ENCODE measurements at places on chromosomes 7 and 10.

GRCh38 chr10:24952143-24952706, at the start of gene PRTFDC1:
PRTFDC1 (minus strand) TSS chr10:24952606; CDS start chr10:24952575, 31 bp downstream.
- no peak for DNase-seq

DNA sequence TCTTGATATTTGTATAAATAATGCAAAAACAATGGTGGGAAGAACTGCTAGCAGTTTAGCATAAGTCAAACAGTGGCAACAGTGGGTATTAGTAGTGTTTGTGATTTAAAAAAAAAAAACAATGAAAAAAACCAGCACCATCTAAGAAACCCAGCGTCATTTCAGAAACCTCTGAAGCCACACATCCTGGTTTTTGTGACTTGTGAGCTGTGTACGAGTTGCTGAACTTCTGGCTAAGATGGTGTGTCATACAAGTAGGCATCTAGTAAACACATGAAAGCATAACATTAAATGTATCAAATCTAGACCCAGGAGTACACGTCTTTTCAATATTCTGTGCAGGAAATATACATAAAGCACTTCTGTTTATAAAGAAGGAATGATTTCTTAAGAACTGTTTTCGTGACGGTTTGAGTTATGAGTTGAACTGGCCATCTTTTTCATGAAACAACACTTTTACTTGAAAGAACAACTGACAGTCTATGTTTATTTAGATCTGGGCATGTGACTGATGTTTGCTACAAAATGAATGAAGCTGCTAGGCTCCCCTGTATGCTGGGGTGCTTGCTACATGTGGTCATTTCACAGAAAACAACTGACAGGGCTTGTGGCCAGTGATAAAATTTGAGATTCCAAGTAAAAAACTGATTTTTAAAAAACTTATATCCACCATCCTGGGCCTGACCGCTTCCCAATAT, 143.5 kb downstream of the PIP4K2A start:
- no peak for DNase-seq

DNA sequence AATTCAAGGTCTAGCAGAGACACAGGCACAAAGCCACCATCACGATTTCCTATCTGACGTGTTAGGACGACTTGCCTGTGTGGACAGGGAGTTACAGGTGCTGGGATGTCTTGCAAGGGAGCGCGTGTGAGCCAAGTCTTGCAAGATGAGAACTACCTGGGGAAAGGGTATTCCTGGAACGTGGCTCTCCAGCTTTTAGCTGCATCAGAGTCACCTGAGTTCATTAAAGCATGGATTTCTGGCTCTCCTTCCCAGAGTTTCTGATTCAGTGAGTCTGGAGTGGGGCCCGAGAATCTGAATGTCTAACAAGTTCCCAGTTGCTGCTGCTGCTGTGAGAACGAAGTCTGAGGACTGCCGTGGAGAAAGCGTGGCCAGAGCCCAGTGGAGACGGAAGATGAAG, 30.0 kb upstream of the RNF32 start:
- no peak for DNase-seq

DNA sequence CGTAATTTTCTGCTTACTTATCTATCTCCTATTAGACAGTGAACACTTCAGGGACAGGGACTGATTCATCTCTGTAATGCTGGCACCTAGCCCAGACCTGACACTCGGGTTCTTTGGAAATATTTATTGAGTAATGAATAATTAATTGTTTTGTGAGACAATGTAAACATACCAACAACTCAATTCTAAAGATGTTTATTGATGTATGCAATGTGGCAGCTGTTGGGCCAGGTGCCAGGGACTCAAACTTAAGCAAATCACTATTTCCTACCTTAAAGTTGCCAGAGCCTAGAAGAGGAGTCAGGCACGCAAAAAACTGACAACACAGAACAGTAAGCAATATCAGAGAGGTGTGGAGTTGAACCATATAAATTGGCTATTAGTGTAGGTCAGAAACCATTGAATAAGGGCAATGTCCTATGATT, 63.6 kb upstream of the BMPER start:
- DNase-seq = no peak

DNA sequence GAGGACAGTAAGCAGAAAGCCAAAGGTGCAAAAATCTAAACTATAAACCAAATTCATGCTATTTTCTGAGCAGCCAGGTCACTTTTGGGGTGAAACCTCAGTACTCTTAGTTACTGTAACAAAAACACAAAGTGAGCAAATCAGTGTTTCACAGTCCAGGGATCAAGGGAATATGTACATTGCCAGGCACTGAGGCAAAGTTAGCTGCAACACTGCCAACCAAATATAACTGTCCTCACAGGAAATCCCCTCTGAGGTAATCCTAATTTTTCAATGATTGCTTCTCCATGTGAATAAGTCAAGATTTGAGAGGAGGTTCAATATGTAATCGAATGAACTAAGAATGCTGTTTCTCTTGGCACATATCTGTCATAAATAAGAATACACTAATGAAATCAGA, 229.7 kb downstream of the TSPAN12 start:
- no peak for DNase-seq

DNA sequence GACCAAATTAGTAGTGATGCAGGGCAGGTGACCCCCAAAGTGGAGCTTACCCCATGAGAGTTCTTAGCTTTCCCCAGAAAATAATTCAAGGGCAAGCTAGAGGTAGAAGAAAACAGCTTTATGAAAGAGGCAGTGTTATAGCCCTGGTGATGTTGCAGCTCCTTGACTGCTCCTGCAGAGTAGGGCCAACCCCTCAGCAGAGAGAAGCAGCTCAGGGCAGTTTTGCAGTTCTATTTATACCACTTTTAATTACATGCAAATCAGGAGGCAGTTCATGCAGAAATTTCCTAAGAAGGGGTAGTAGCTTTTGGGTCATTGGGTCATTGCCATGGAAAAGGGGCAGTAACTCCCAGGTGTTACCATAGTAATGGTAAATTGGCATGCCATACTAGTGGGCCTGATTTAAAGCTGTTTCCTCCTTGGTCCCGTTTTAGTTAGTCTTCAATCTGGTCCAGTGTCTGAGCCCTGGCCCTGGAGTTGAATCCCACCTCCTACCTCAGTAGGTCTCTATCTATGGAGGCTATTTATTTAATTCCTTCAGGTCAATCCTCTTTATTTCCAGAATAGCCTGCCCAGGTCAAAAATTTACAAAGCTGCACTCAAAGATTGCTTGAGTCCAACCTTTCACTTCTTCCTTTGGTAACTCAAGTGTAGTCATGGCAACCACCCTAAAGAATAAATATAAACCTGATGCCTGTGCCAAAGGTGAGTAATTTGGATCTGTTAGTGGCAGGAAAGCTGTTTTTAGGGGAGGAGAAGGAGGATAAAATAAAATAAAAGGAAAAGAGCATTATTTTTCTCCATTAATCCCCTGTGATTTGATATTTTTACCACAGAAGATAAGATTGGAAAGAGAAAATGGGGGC, 29.5 kb downstream of the PLXDC2 start:
- DNase-seq = no peak

DNA sequence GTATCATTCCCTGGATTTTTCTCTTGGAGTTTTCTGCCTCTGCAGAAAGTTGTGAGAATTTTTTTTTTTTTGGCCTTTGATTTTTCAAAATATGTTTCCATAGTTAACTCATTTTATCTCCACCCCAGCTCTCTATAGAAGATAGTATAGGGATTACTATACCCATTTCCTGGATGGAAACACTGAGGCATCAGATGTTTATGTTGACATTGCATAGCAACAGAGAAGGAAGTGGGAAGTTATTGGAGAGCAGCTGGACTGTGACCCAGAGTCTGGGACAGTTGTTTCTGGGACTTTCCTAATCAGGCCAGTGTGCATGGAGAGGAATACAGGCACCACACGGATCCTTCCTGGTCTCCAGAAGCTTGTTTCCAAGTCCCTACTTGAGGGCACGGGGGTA, 158.0 kb downstream of the CDH23 start:
- no peak for DNase-seq

DNA sequence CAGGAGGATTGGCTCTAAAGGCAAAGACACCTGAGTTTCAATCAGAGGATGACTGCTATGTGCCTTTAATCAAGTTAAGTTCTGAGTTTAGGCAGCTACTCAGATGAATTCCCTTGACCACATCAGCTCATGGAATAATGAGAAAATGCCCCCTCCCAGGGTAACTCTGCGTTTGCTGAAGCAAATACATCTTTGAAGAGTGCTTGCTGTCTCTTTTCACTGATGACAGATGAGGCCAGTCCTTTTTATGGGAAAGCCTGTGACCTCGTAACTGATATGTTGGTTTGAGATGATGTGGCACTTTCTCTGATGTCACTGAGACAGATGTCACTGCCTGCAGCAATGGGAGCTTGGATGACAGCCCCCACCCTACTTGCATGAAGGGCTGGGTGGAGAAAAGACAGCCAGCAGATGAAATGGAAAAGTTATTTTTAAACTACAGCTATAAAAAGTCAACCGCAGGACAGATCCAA, 43.7 kb upstream of the DGKI start:
- no peak for DNase-seq

- no peak for DNase-seq
Measured at GRCh38 chr7:112692333-112692732, 97.9 kb downstream of the TMEM168 start.

GRCh38 chr7:104341546-104341945, 13.1 kb downstream of the LHFPL3 start:
- no peak for DNase-seq

- DNase-seq = no peak
Measured at GRCh38 chr7:14766747-14767146, 135.8 kb downstream of the DGKB start.

- no peak for DNase-seq
Measured at GRCh38 chr10:65571011-65571570, 1354.7 kb upstream of the LRRTM3 start.

DNA sequence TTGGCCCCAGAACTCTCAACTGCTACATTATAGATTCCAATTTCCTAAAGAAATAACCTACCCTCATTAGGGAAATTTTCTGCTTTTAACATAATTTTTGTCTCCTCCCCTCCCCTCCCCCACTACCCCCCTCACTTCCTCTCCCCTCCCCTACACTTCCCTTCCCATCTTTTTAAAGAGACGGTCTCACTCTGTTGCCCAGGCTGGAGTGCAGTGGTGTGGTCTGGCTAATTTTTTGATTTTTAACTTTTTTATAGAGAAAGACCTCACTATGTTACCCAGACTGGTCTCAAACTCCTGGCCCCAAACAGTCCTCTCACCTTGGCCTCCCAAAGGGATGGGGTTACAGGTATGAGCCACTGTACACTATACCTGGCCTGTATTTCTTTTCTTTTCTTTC, 30.5 kb upstream of the C1GALT1 start:
- no peak for DNase-seq

GRCh38 chr7:128867842-128868623, 5.4 kb downstream of the ATP6V1F start:
- DNase-seq = no peak

DNA sequence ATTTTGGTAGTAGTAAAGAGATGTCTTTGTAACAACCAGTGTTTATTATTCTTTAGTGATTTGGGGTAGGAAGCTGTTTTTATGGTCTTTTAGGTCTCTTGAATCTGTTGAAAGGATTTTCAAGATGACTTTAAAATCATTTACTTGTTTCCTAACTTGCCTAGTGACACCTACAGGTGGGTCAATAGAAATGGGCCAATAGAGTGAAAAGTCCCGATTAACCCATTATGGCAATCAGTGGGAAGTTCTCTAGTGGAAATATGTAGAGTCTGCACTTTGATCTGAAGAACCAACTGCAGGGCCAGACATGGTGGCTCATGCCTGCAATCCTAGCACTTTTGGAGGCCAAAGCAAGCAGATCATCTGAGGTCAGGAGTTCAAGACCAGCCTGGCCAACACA, 374.7 kb upstream of the BMPER start:
- DNase-seq = no peak

DNA sequence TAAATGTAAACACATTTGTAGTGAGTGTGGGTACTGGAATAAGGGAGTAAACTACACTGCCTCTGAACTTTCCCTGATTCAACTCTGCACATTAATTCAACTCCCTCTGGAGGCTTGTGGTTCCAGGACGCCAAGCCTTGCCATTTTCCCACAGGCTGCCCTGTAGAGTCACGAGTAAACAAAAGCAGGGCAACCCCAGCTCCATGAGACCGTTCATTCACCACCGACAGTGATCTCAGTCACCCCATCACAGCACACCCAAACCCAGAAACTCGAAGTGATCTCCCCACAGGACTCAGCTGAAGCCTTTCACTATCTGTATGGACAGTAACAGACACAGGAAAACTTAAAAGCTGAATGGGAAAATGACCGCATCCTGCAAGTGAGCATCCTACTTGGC, 218.8 kb upstream of the FRMD4A start:
- DNase-seq = no peak

GRCh38 chr10:37992083-37992482, 15.6 kb upstream of the ZNF25 start:
- DNase-seq = no peak

Data from activated CD8-positive, alpha-beta memory T cell treated with anti-CD3 and anti-CD28 coated beads for 1 hour (primary cell).